ENCODE measurements at places on chromosomes 16 and 17.

- DNase-seq = no peak
Measured at GRCh38 chr16:9969580-9969979, 212.6 kb downstream of the GRIN2A start.

DNA sequence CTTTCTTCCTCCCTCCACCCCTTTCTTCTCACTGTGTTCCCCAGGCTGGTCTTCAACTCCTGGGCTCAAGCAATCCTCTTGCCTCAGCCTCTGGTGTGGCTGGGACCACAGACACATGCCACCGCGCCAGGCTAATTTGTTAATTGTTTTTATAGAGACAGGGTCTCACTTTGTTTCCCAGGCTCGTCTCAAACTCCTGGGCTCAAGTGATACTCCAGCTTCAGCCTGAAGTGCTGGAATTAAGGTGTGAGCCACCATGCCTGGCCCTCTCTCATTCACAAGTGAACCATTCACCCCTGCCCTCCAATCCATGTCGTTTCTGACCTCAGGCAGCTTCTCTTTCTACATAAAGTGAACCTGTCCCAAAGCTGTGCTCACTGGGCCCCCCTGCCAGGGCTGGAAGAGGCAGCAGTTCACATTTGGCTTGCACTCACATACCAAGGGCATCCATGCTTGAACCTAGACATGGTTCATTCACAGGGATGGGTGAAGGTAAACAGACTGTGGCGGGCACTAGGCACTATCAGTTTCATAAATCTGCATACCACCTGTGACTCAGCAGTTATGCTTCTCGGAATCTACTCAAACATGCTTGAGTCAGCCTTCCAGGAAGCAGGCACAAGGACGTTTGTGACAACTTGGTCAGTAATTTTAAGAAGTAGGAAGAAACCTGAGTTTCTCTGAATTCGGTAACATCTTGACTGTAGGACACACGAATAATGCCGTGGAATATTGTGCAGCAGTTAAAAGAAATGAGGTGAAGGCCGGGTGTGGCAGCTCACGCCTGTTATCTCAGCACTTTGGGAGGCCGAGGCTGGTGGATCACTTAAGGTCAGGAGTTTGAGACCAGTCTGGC, 6.0 kb upstream of the RNF213 start:
- no peak for DNase-seq

GRCh38 chr16:72029567-72030271, 21.2 kb downstream of the DHODH start:
- no peak for DNase-seq

GRCh38 chr17:58335779-58336455, 7.3 kb upstream of the TSPOAP1 start:
- DNase-seq = no peak

DNA sequence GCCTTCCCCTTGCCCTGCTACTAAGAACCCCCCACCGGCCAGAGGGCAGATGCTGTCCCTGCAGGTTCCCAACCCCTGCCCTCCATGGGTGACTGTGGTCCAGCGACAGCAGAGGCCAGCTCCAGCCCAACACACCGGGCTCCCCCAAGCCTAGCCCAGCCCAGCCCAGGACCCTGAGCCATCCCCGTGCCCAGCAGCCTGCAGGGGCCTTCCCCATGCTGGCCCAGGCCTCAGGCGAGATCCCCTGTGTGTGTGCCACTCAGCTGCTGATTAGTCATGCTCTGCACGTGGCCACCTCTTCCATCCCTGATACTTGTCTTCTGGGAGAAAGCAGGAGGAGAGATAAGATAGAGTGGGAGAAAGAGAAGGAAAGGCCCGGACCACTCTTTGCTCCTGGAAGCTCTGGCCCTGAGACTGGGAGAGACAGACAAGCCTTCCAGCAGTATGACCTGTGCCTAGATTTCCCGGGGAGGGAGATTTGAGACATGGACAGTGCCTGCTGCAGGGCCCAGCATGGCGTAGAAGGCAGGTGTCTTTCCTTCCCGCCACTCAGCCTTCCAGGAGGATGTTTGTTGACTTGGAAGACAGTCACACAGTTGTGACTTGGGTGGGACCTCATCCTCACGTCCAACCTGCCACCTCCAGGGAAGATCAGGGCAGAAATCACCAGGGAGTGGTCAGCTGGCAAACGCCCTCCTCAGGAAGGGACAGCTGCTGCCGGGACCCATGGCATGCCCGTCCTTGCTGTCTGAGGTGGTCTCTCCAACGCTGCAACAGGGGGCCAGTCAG, 41.3 kb upstream of the RASD1 start:
- DNase-seq = no peak

- DNase-seq = no peak
Measured at GRCh38 chr16:49515016-49515565, 141.5 kb downstream of the C16orf78 start.

DNA sequence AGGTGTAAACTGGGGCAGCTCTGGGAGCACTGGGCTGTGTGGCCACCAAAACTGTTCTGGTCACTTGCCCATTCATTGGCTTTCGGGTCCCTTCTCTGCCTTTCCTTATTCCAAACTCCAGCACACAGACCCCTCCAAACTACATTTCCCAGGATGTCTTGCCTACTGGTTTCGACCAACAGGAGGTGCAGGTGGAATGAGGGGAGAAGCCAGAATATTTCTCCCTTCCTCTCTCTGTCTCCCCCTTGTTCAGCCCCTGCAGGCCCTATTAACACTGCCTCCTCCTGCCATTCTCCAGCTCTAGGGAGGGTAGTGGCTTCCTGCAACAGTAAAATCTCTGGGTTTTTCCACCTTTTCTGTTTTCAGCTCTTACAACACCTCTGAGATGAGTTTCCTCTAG, 13.2 kb upstream of the NAGPA start:
- DNase-seq = no peak

GRCh38 chr17:20262226-20263114, 204.9 kb downstream of the LGALS9B start:
- DNase-seq = no peak

DNA sequence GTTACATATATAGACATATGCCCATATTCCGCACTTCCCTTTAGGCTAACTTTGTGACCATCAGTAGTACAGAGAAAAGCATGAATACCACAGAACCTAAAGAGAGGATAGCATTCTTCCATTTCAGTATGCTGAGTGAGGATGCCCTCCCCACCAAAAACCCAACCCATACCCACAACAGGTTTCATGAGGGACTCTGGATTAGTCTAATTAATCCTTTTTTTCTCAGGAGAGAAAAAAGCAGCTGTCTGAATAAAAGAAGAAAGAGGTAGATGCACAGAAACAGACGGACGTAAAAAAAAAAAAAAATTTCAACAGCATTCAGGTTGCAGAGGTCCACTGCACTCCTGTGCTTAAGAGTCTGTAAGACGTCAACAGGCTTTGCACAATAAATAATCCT, 6.7 kb downstream of the MMD start:
- DNase-seq = no peak
